Omental fat pad (tissue), 4 donors: ENCODE measurements at places on chromosomes 1 and 21.

GRCh38 chr21:37550618-37551330 is 184.2 kb downstream of the DYRK1A start:
- no peak for DNase-seq

DNA sequence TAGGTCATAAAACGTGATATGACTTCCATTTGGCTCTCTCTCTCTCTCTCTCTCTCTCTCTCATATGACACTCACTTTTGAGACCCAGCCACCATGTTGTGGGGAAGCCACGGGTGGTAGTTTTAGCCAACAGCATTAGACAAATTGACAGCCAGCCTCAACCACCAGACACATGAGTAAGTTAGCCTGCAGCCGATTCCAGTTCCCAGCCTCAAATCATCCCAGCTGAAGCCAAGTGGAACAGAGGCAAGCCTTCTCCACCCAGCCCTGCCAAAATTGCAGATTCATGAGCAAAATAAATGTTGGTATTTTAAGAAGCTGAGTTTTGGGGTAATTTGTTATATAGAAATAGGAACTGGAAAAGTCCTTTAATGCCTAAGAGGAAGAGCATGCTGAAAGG is 98.0 kb upstream of the DNAH14 start:
- DNase-seq = no peak

- DNase-seq = no peak
Observed at GRCh38 chr1:22930240-22930912, 42.3 kb downstream of the LACTBL1 start.

DNA sequence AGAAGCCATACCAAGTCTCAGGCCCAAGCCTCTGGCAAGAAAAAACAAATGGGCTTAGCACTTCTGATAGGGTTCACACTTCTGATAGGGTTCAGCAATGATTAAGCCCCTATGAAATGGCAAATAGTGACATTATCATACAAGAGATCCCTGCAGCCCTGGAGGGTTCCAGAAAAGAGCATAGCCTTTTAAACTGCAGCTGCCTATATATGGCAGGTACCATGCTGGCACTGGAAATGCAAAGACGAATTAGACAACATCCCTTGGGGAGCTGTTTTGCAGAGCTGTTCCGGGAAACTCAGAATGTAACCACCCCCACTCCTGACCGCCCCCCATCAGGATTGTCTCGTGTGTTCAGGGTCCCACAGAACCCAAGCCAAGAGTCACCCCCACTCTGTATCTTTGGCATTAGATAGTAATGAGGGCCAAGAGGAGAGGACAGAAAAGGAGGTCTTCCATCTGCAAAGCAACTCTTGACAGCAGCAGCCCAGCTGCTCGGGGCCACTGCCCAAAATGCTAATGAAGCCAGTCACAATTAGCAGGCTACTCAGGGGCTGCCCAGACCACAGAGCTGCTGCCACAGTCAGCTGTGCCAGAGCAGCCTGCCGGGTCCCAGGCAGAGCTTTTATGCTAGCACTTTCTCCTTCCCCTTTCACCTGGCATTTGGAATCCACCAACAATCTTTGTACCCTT is 50.9 kb downstream of the ITPKB start:
- DNase-seq = no peak

- no peak for DNase-seq
Observed at GRCh38 chr1:74763807-74764206, 30.9 kb downstream of the TYW3 start.

DNA sequence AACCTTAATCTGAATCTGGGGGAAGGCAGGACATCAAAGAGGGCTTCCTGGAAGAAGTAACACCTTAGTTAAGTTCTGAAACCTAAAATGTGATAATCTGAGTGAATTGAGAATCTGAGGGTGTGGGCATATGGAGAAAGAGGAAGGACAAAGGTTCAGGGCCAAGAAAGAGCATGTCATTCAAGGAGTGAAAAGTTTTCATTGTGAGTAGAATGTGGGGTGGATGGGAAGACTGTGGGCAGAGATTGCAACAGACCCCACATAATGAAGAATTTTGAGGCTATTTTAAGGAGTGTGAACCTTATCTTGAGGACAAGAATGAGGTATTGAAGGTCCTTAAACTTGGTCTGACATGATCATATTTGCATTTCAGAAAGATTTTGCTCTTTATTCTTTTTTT is 227.2 kb downstream of the PTGER3 start:
- no peak for DNase-seq

DNA sequence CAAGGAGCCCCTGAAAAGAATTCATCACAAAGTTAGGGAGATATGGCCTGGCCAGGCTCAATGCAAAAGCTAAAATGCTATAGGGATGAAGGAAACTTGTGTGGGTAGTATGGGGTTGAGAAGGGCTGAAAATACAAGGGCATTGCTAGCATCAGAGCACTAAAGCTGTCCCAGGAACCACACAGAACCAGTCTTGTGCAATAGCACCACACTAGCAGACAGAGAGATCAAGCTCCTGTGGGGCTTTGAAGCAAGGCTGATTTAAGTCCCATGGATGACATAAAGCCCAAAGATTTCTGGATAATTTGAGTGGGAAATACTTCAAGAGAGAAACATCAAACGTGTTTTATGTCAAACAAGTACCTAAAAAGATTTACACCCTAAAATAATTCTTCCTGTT is 97.1 kb downstream of the VAV3 start:
- no peak for DNase-seq

DNA sequence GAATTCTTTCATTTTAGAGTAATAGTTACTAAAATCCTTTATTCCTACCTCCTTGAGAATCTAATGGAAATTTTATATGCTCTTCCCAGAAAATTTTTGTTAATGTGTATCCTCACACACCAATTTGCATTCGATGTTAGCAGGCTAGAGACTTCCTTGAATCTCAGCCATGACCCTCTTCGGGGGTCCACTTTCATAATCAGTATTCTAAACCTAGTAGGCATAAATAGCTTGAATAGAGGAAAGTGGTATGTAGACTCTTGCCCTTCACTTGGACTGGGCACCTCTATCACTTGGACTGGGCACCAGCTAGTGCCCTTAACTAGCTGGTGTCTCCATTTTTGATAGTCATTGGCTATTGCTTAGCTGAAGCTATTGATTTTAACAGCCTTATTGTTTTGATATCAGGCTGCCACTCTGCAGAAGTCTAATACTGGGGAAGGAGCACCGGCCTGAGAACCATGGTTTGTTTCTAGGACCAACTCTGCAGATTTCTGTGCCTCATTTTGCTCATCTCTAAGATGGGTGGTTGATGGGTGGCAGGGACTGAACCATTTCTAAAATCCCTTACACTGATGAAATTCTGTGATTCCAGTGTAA is 42.8 kb downstream of the MRPL39 start:
- no peak for DNase-seq

DNA sequence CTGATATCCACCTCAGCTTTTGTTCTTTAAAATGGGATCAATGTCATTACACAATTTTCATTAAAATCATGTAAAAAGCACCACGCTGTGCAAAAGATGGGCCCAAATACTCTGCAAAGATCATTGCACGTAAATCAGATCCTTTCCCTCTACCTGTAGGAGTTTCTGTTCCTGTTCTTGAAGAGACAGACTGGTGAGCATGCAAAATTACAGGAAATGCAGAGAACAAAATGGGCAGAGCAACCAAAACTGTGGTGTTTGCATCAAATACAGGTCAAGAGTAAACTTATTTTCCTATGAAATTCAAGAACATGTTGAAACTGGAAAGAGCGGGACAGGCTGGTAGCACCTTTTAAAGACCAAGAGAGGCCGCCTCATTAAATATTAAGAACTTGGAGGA is 294.9 kb upstream of the ADGRL2 start:
- DNase-seq = no peak

GRCh38 chr1:35947547-35947946 is 16.6 kb downstream of the AGO3 start:
- no peak for DNase-seq

GRCh38 chr1:220462752-220463151 is 65.2 kb upstream of the MARK1 start:
- DNase-seq = no peak

- no peak for DNase-seq
Observed at GRCh38 chr1:97010566-97011264, 289.1 kb downstream of the PTBP2 start.

DNA sequence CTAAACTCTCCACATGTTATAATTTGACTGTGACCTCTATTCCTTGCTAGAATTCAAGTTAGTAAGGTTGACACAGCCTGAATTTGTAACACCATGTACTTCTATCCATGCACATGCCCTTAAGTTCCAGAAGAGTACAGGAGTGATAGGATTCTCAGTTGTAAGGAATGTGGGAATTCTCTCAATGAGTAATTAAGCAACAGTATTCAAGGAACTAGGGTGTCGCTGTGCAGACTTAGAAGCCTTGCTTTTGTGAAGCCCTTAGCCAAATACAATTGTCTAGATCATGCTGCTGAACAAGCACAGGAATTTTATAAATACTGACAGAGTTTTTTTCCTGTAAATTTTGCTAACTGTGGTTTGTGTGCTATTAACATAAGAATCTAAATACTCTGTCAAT is 276.3 kb upstream of the PTBP2 start:
- no peak for DNase-seq

GRCh38 chr1:40273547-40274166 is 15.6 kb downstream of the ZMPSTE24 start:
- DNase-seq = no peak

GRCh38 chr1:205013683-205014367 is 29.2 kb upstream of the CNTN2 start:
- DNase-seq = no peak

- DNase-seq = no peak
Observed at GRCh38 chr1:51328279-51328678, 2.1 kb downstream of the TTC39A start.

- DNase-seq = no peak
Observed at GRCh38 chr1:147451628-147452027, 89.7 kb upstream of the BCL9 start.

DNA sequence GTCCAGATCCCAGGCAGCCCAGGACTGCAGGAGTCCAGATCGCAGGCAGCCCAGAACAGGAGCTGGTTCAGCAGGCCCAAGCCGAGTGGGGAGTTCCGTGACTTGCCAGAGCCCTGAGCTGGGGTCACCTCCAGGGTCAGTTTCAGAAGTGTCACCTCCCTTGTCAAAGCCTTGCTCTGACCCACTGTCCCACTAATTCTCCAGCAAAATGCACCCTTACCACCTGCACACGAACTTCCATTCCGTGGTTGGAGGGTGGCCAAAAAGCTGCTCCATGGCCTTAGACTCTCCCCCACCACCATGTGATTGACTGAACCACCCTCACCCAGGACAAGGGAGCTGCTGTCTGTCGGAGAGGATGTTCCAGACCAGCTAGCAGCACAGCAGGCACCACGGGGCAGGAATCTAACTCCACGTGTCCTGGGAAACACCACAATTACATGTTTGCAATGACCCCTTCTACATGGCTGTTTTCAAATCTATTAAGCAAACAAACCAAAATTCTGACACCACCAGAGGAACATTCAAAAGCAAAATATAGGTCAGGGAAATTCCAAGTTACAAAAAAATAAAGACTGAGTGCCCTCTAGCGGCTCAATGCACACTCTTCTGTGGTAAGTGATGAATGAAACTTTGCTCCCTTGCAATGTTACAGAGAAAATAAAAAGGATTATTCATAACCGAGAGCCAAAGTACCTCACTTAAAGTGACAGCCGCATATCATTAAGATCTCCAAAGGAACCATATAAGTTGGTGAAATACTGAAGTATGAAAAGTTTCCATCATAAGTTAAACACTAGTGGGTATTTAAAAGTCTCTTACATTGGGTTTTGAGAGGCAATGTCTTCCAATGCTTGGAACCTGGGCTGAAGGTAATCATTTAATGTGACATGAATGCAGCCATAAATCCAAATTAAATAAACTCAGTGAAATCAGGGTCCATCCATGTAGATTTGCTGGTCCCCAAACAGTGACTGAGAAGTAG is 76.3 kb downstream of the NPHP4 start:
- DNase-seq = no peak

GRCh38 chr1:165616987-165617546 is 14.0 kb upstream of the MGST3 start:
- no peak for DNase-seq

GRCh38 chr21:33940164-33940880 is 24.7 kb upstream of the ATP5PO start:
- DNase-seq = no peak

GRCh38 chr1:247210062-247210375 is 38.2 kb upstream of the ZNF124 start:
- no peak for DNase-seq

GRCh38 chr1:224435318-224435763 is 744 bp upstream of the WDR26 start:
- no peak for DNase-seq

- DNase-seq = no peak
Observed at GRCh38 chr1:234315588-234315987, 57.7 kb upstream of the COA6 start.

DNA sequence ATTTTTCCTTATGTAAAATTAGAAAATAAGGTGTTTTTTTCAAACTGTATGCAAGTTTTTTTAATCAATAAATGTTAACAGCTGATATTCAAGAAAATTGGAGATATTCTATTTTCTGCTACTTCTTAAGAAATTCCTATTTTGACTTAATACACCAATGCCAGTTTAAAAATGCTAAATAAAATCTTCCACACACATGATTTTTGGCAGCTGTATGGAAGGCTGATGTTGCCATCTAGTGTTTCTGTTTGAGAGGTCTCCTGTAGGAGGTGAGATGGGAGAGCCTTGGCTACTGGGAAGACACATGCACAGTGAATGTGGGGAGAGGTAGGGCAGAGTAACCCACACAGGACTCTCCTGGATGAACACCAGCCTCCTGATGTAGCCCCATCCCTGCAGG is 29.2 kb upstream of the OR2B11 start:
- DNase-seq = no peak

DNA sequence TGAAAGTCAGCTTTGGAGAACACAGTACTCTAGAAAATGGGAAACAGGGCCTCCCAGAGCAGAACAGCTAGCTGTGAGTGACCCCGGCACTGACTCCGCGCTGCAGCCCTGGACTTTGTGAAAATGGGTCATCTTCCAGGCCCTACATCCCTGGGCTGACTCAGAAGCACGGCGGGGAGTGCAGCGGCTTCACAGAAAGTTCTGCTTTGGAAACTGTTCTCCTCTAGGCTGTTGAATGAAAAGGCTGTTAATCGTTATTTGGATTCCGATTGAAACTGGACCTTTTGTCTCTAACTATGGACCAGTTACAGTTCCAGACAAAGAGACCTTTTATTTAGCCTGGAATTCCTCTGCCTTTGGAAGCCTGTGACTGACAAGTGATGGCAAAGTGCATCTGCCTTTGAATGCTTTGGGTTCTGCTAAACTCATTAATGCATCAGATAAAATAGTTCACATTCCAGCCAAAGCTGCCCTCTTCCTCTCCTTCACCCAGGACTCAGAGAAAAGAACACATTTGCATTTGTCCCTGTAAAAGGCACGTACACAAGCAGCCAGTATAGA is 144.9 kb upstream of the HOOK1 start:
- DNase-seq = no peak

DNA sequence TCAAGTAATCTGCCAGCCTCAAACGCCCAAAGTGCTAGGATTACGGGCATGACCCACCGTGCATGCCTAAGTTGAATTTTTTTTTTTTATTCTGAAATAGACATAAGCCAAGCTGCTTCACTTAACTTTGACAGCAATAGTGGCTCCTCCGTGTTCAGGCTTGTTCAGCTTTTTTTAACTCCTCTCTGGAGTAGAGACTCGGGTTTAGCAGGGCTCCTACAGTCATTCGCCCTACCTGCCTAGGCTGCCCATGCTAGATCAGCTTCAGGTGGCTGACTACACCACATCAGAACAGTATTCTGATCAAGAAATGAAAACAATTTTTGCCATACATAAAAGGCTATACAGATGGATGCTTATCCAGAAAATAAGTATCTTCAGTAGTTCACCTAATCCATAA is 14.7 kb downstream of the ARID4B start:
- no peak for DNase-seq

- no peak for DNase-seq
Observed at GRCh38 chr1:212794561-212795014, 2.9 kb downstream of the TATDN3 start.

- no peak for DNase-seq
Observed at GRCh38 chr1:167880580-167881021, 33.3 kb downstream of the ADCY10 start.
